ENCODE measurements at places on chromosomes 6 and 20.
A peak's percentile ranks its signal among the peaks of the same experiment; 100 is the strongest.

DNA sequence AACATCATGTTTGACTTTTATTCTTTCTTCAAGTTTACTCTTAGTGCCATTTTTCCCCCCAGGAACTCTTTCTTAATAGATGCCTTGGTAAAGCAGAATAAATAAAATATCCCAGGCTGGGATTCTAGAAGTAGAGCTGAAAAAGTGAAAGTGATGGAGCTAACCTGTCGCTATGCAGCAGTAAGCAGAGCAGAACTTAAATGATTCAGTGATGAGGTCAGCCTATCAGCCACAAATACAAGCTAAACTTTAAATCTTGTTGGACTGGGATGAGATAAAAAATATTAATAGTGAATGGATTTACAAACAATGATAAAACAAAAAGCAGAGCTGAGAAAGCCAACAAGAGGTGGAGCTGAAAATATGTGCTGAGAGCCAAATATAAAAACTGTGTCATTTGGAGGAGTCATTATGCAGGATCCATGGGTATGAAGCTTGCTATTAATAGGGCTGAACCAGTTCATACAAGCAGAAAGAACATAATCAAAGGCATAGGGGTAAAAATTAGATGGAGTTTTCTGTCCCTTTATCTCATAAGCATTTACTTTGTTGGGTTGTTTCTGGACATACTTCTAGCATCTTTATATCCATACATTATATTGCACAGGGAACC is 877.8 kb downstream of the EPHA7 start:
- no peak for DNase-seq

GRCh38 chr6:63764318-63764916 is 128.8 kb downstream of the PHF3 start:
- DNase-seq: peak; percentile 67

DNA sequence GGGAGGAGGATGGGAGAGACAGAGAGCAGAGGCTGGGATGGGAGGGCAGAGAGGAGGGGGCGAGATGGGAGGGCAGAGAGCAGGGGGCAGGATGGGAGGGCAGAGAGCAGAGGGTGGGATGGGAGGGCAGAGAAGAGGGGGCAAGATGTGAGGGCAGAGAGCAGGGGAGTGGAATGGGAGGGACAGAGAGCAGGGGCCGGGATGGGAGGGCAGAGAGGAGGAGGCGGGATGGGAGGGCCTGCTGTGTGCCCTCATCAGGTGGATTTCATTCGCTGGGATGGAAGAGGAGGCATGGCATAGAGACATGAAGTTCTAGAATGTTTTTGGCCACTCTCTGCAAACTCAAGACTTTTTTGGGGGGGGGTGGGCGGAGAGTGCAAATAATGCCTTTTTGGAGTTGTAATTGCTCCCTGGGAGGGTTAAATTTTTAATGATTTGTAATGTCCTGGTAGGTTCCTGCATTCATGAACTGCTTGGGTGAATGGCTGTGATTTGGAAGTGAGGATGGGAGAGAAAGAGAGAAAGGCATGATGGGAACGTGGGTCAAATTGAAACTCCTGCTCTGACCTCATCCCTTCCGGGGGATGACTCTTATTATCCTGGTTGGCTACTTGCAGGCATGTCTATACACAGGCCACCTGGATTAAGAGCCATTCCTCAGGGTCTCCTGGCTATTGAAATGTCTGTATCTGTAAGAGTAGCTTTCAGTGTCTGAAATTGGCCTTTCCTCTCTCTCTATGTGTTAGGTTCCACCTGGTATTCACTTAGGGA is 162.4 kb upstream of the AGPAT4 start:
- no peak for DNase-seq

DNA sequence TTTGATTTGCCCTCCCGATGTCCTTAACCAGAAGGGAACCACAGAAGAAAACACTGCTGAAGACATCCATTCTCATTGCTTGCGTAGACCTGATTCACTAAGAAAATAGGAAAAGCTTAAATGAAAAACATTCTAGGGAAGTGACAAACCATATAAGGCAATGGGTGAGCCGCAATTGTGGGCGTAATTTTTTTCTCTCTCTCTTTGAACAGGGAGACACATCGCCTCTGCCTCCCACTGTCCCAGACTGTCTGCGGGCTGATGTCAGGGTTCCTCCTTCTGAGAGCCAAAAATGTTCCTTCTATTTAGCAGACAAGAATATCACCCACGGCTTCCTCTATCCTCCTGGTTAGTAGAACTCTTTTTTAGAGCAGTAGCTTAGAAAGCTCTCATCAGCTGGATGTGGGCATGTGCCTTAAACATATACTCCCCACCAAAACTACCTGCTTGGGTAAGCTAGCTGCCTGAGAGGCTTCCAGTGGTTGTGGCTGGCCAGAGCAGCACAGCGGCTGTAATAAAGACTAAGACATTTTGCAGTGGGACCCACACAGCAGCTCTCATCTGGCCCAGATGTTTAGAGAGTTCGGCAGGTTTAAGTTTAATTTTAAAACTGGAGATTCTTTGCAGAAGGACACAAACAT is 22.7 kb upstream of the CTAGE9 start:
- no peak for DNase-seq

DNA sequence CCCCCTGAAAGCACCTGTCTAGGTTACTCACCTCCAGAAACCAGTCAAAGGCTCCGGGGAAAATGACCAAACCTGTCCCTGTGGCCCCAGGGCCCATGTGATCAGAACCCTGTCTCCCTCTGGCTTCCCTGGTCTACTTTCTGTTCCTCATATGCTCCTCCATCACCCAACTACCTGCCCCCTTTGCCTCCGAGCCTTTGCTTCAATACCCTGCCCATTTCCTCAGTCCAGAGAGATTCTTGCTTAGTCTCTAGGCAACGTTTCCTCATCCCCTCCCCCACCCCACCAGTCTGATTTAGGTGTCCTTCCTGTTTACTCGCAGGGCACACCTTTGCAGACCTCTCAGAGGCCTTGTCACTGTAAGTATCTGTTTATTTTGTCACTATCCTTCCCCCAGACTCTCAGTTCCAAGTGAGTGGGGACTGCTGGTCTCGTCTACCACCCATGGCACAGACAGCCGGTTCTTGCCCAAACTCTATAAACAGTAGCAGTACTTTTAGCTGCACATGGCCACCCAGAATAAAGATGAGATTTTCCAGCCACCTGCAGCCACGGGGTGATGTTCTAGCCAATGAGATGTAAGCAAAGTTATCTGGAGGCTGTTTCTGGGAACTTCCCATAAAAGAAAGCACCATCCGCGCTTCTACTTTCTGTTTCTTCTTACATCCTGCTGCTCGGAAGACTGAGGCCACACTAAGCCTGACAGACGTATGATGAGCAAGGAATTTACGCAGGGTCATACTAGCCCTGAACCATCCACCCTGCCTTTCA is 13.3 kb downstream of the ELOVL5 start:
- peak; percentile 83 for DNase-seq

Data from common myeloid progenitor, CD34-positive (primary cell).